Mesothelial cell of epicardium (in vitro differentiated cells): ENCODE measurements at places on chromosomes 1 and 21. TPM values are rescaled to one million over a fixed set of nuclear protein-coding genes. Genes with fewer than 3 reads are reported as not detected.
A peak's percentile ranks its signal among the peaks of the same experiment; 100 is the strongest.

DNA sequence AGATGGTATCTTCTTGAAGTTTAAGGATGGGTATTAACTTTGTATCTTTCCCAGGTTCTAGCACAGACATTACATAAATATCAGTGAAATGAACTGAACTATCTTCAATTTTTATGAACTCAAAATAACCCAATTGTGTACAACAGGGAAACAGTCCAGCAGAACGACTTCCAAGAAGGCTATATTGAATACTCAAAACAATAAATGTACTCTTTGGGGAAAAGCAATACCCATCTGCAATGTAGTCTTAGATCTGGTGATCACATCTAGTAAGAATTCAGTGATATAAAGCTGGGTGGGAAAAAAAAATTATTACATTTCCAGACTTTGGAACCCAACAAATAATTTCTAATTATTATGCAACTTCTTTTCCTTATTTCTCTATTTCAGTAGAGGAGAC is 33.1 kb upstream of the GORAB start:
- peaks cover 3% of the 10 kb centered on the region for H3K27me3 ChIP-seq
- H3K4me3 ChIP-seq, result no peak overlapping the region
- no peaks in the 10 kb centered on the region for H3K36me3 ChIP-seq
- peaks cover 11% of the 10 kb centered on the region for H3K4me1 ChIP-seq
- no peak overlapping the region for H3K27ac ChIP-seq

The STIL gene
- total RNA-seq, result 10.2 to 12.4 TPM (median 12.3 TPM) in 3 replicates

The BACH1 gene
- 100 to 107 TPM (median 100 TPM) in 3 replicates for total RNA-seq

- H3K4me1 ChIP-seq, result peaks cover 36% of the 10 kb centered on the region
- H3K27ac ChIP-seq, result no peak overlapping the region
- DNase-seq, result no peak
- no peaks in the 10 kb centered on the region for H3K36me3 ChIP-seq
- no peak overlapping the region for H3K4me3 ChIP-seq
- no peaks in the 10 kb centered on the region for H3K27me3 ChIP-seq
These were observed 22.9 kb downstream of the OVAAL start for GRCh38 chr1:180581635-180582039.

- H3K27me3 ChIP-seq, result no peaks in the 10 kb centered on the region
- H3K4me3 ChIP-seq, result no peak overlapping the region
- DNase-seq, result no peak
- no peak overlapping the region for H3K27ac ChIP-seq
- H3K36me3 ChIP-seq, result no peaks in the 10 kb centered on the region
- H3K4me1 ChIP-seq, result no peaks in the 10 kb centered on the region
These were observed 621.2 kb upstream of the PRMT6 start for GRCh38 chr1:106435269-106435668.

The RGS5 gene
- total RNA-seq, result 209 to 263 TPM (median 218 TPM) in 3 replicates

GRCh38 chr21:42626171-42626570 is 27.2 kb upstream of the PDE9A start:
- no peaks in the 10 kb centered on the region for H3K36me3 ChIP-seq
- no peaks in the 10 kb centered on the region for H3K4me1 ChIP-seq
- no peak for DNase-seq
- no peak overlapping the region for H3K27ac ChIP-seq
- peaks cover 35% of the 10 kb centered on the region for H3K27me3 ChIP-seq

DNA sequence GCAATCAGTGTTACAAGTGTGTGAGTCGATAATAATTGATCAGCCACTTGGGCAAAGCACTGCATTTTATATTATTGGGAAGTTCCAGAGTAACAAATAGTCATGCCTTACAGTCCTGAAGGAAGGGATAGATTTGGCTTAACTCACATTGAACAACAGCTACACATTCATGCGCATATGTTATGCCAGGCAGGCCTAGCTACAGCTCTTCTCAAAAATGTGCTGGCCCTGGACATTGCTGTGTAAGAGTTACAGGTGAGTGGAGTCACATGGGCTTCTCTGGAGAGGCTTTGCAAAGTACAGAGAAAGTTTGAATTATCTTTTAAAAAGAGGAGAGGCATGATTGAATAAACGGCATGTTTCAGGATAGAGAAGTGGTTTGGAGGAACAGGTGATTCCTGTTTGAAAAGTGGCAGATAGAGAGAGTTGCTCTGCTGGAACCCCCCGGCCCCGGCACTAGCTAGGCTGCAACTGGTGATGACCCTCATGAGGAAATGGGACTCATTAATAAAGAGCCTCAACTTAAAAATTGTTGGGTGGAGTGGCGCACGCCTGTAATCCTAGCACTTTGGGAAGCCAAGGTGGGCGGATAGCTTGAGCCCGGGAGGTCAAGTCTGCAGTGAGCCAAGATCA is 200.6 kb downstream of the CRB1 start:
- no peak overlapping the region for H3K4me3 ChIP-seq
- H3K36me3 ChIP-seq, result no peaks in the 10 kb centered on the region
- H3K27ac ChIP-seq, result no peak overlapping the region

GRCh38 chr1:34018285-34018684 is 146.7 kb downstream of the CSMD2 start:
- no peak for DNase-seq
- no peaks in the 10 kb centered on the region for H3K36me3 ChIP-seq
- H3K4me3 ChIP-seq, result no peak overlapping the region
- peaks cover 36% of the 10 kb centered on the region for H3K27me3 ChIP-seq
- no peak overlapping the region for H3K27ac ChIP-seq

DNA sequence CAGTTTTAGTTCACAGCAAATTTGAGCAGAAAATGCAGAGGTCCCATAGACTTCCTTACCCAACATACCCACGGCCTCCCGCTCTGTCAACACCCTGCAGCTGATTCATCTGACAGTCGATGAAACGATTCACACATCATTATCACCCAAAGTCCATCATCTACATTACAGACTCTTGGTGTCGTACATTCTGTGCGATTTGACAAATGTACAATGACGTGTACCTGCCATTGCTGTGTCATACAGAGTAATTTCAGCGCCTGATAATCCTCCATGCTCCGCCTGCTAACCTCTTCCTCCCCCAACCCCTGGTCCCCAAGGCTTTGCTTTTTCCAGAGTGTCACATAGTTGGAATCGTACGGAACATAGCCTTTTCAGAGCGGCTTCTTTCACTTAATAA is 94.7 kb upstream of the SLC25A33 start:
- H3K27me3 ChIP-seq, result no peaks in the 10 kb centered on the region
- H3K36me3 ChIP-seq, result no peaks in the 10 kb centered on the region
- DNase-seq, result no peak
- H3K27ac ChIP-seq, result peak overlapping the region; percentile 100
- H3K4me3 ChIP-seq, result no peak overlapping the region
- H3K4me1 ChIP-seq, result peaks cover 56% of the 10 kb centered on the region

- H3K27me3 ChIP-seq, result no peaks in the 10 kb centered on the region
- H3K4me1 ChIP-seq, result no peaks in the 10 kb centered on the region
- H3K27ac ChIP-seq, result no peak overlapping the region
- no peak for DNase-seq
These were observed 47.1 kb downstream of the COP1 start for GRCh38 chr1:176159993-176160392.

The TIE1 gene
- 1.3 to 1.7 TPM (median 1.5 TPM) in 3 replicates for total RNA-seq

The CAMK1G gene
- 3.8 to 5.2 TPM (median 4.5 TPM) in 3 replicates for total RNA-seq

DNA sequence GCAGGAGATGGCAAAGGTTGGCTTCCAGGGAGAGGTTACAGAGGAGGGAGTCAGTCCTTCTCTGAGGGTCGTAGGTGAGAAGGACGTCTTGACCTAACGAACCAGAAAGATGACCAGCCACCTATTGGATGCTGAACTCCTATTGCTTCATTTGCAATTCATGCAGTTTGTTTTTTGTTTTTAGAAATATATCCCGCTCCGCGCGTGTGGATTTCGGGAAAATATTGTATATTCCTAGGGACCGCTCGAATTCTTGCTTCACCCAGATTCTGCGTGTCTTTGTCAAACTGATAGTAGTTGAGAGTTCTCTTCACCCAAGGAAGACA is 564 bp downstream of the DISP1 start:
- H3K36me3 ChIP-seq, result no peaks in the 10 kb centered on the region
- peaks cover 43% of the 10 kb centered on the region for H3K4me1 ChIP-seq
- DNase-seq, result no peak
- peak overlapping the region; percentile 96 for H3K27ac ChIP-seq

DNA sequence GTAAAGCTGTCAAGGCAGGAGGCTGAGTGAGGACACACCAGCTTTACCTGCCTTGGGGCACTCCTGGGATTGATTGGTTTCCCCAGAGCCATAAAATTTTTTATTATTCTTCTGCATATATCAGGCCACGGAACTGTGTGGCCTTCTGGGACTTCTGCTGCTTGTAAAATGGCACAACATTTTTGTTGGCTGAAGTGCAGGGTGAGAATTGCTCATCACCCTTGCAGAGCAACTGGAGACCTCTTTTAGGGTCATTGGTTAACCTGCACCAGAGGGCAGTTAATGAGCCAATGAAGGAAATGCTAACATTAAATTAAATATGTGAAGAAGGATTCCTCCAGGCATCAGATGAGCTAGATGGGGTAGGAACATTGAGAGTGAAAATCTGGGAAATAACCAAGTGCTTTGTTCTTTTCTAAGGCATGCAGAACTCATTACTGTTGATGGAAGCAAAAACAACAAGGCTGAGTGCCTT is 87.7 kb downstream of the LTN1 start:
- no peak overlapping the region for H3K4me3 ChIP-seq
- H3K27ac ChIP-seq, result no peak overlapping the region
- H3K27me3 ChIP-seq, result peaks cover 3% of the 10 kb centered on the region
- H3K4me1 ChIP-seq, result no peaks in the 10 kb centered on the region
- no peak for DNase-seq

The FCRL5 gene
- total RNA-seq, result not detected in 3 replicates

GRCh38 chr1:1614204-1614953 is 921 bp upstream of the MIB2 start:
- H3K36me3 ChIP-seq, result peaks cover 8% of the 10 kb centered on the region
- DNase-seq, result no peak
- H3K27me3 ChIP-seq, result no peaks in the 10 kb centered on the region
- H3K4me1 ChIP-seq, result peaks cover 30% of the 10 kb centered on the region

GRCh38 chr1:175191659-175192058 is 917 bp downstream of the KIAA0040 start:
- no peak for DNase-seq
- H3K4me3 ChIP-seq, result peak overlapping the region; percentile 80
- H3K36me3 ChIP-seq, result no peaks in the 10 kb centered on the region

The CFHR5 gene
- total RNA-seq, result not detected in 3 replicates

The HSPA6 gene
- total RNA-seq, result 0.13 to 0.38 TPM (median 0.25 TPM) in 3 replicates

GRCh38 chr1:116386042-116386441 is 13.0 kb downstream of the ATP1A1 start:
- H3K27me3 ChIP-seq, result no peaks in the 10 kb centered on the region
- peaks cover 30% of the 10 kb centered on the region for H3K4me1 ChIP-seq
- no peak overlapping the region for H3K27ac ChIP-seq
- DNase-seq, result no peak
- peaks cover 52% of the 10 kb centered on the region for H3K36me3 ChIP-seq

The MAP1LC3C gene
- total RNA-seq, result 0.42 to 0.77 TPM in 2 of 3 replicates, not detected in the other

The PARS2 gene
- 6.4 to 7.7 TPM (median 7.0 TPM) in 3 replicates for total RNA-seq

- no peaks in the 10 kb centered on the region for H3K27me3 ChIP-seq
- H3K4me1 ChIP-seq, result peaks cover 8% of the 10 kb centered on the region
- no peak overlapping the region for H3K27ac ChIP-seq
- DNase-seq, result peak; percentile 90
- H3K4me3 ChIP-seq, result no peak overlapping the region
These were observed 62.7 kb downstream of the ADARB1 start for GRCh38 chr21:45136927-45137611.

DNA sequence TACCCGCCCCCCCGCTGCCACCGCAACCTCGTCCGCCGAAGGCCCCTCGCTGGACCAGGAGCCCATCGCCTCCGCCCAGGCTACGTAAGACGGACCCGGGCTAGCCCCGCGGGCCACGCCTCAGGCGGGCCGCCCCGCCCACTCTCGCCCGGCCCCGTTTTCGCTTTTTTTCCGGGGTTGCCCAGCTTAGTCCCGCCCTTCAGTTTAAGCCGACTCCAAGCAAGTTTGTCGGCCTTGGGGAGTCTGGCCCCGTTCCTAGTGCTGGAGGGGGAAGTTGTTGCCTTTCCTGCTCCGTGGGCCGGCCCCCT is 3.0 kb downstream of the RUSC1 start:
- H3K4me1 ChIP-seq, result peaks cover 41% of the 10 kb centered on the region
- H3K27me3 ChIP-seq, result no peaks in the 10 kb centered on the region
- peak; percentile 84 for DNase-seq
- peak overlapping the region; percentile 87 for H3K27ac ChIP-seq
- peaks cover 10% of the 10 kb centered on the region for H3K36me3 ChIP-seq
- H3K4me3 ChIP-seq, result peak overlapping the region; percentile 89

DNA sequence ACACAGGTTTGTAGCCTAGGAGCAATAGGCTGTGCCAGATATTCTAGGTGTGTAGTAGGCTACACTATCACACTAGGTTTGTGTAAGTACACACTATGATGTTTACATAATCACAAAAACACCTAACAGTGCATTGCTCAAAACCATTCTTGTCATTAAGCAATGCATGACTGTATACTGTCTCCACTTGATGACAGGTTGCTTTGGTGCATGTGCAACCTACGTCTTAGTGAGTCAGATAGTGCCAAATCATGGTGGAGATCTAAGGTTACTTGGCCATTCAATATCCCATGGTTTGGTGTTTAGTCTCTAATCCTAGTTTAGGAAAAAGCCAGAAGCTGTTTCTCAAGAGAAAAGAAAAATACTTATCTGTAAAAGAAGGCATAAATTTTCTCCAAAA is 181.1 kb downstream of the KCNK2 start:
- no peak overlapping the region for H3K27ac ChIP-seq
- no peak for DNase-seq
- H3K4me1 ChIP-seq, result no peaks in the 10 kb centered on the region
- no peaks in the 10 kb centered on the region for H3K27me3 ChIP-seq
- H3K36me3 ChIP-seq, result no peaks in the 10 kb centered on the region

The CNIH3 gene
- 7.3 to 9.2 TPM (median 8.3 TPM) in 3 replicates for total RNA-seq

The OR2G6 gene
- total RNA-seq, result 0.04 TPM in 1 of 3 replicates, not detected in the others

DNA sequence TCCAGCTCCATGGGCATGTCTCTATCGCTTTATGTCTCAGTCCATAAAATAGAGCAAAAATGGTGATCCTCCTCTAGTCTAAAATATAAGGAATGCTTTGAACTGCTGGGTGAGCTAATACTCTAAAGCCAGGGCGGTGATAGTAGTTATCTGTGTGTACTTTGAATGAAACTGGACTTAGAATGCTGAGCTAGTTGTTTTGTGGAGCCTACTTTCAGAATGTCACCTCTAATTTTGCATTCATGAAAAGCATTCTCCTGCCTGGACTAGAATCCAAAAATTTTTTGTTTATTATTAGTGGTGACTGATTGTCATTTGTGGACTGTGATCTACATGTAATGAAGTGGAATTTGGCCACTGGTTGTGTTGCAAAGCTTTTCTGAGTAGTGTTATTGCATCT is 241.6 kb upstream of the C1orf105 start:
- DNase-seq, result no peak
- H3K27me3 ChIP-seq, result no peaks in the 10 kb centered on the region

The OR6N1 gene
- total RNA-seq, result not detected in 3 replicates

The FNDC5 gene
- total RNA-seq, result 162 to 165 TPM (median 164 TPM) in 3 replicates

The TAL1 gene
- total RNA-seq, result 0.09 to 0.24 TPM in 2 of 3 replicates, not detected in the other

- peaks cover 4% of the 10 kb centered on the region for H3K27me3 ChIP-seq
- peaks cover 16% of the 10 kb centered on the region for H3K36me3 ChIP-seq
- peak overlapping the region; percentile 97 for H3K4me3 ChIP-seq
- peaks cover 18% of the 10 kb centered on the region for H3K4me1 ChIP-seq
These were observed 844 bp downstream of the ZMYM6 start for GRCh38 chr1:35030756-35031446.

The GPBP1L1 gene
- total RNA-seq, result 104 to 122 TPM (median 114 TPM) in 3 replicates
